ENCODE measurements at places on chromosomes 2 and 18.
A peak's percentile ranks its signal among the peaks of the same experiment; 100 is the strongest.

DNA sequence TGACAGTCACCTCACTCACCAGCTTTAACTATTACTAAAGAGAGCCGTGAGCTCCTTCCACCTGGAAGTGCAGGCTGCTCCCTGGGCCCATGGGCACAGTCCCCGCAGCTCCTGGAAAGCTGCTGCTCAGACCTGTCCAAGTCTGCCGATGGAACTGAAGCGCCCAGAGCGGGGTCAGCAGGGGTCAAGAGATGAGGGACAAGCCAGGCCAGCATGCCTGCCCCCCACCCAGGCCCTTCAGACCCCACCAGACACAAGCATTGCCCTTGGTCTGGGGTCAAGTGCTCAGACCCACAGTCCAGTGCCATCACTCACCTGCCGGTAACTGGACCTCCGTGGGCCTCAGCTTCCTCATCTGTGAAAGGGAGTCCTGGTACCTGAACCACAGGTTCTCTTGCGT, 59.9 kb downstream of the BIN1 start:
- no peak for DNase-seq
- H3K4me1 ChIP-seq: no peaks in the 10 kb centered on the region
- no peak overlapping the region for H3K4me3 ChIP-seq
- H3K27me3 ChIP-seq: no peaks in the 10 kb centered on the region
- no peak overlapping the region for H3K27ac ChIP-seq

GRCh38 chr2:215358312-215358845, 46.5 kb downstream of the ATIC start:
- H3K27ac ChIP-seq: no peak overlapping the region
- no peaks in the 10 kb centered on the region for H3K4me1 ChIP-seq
- no peak for DNase-seq
- no peaks in the 10 kb centered on the region for H3K36me3 ChIP-seq
- no peaks in the 10 kb centered on the region for H3K27me3 ChIP-seq

- no peaks in the 10 kb centered on the region for H3K4me1 ChIP-seq
- no peak overlapping the region for H3K27ac ChIP-seq
- H3K27me3 ChIP-seq: no peaks in the 10 kb centered on the region
- no peaks in the 10 kb centered on the region for H3K36me3 ChIP-seq
Measured at GRCh38 chr18:28132084-28132483, 44.8 kb downstream of the CDH2 start.

GRCh38 chr18:38368886-38369285, 803.3 kb upstream of the CELF4 start:
- H3K36me3 ChIP-seq: no peaks in the 10 kb centered on the region
- H3K27ac ChIP-seq: no peak overlapping the region
- H3K4me3 ChIP-seq: no peak overlapping the region
- no peaks in the 10 kb centered on the region for H3K27me3 ChIP-seq

DNA sequence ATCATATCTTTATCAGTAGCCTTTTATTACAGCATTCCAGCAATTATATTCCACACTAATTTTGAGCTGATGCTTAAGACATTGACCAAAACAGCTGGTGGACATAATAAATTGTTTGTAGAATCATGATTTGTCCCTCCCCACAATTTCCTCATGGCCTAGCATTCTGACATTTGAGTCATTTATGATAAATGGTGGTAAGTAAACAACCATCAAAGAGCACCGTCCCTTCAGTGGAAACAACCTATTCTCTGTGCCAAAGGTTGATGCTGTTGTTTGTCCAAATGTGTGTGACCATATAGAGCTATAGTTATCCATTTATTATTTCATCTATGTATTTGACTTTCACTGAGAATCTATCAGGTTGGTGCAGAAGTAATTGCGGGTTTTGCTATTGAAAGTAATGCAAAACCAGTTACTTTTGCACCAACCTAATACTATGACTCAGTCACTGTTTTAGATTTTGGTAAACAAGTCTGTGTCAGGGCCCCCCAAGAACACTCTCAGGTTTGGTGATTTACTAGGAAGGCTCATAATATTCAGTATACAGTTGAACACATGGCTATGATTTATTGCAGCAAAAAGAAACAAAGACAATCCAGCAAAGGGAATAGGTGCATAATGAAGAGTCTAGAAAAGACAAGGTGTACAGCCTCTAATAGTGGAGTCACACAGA, 608.7 kb upstream of the REG3G start:
- no peak for DNase-seq
- no peaks in the 10 kb centered on the region for H3K4me1 ChIP-seq
- H3K27me3 ChIP-seq: no peaks in the 10 kb centered on the region
- no peak overlapping the region for H3K27ac ChIP-seq

GRCh38 chr2:212494418-212495020, 44.1 kb downstream of the ERBB4 start:
- no peak overlapping the region for H3K27ac ChIP-seq
- no peaks in the 10 kb centered on the region for H3K4me1 ChIP-seq
- H3K27me3 ChIP-seq: no peaks in the 10 kb centered on the region

- H3K27me3 ChIP-seq: no peaks in the 10 kb centered on the region
- no peaks in the 10 kb centered on the region for H3K36me3 ChIP-seq
- no peaks in the 10 kb centered on the region for H3K4me1 ChIP-seq
Measured at GRCh38 chr2:151845481-151845880, 17.3 kb upstream of the ARL5A start.

DNA sequence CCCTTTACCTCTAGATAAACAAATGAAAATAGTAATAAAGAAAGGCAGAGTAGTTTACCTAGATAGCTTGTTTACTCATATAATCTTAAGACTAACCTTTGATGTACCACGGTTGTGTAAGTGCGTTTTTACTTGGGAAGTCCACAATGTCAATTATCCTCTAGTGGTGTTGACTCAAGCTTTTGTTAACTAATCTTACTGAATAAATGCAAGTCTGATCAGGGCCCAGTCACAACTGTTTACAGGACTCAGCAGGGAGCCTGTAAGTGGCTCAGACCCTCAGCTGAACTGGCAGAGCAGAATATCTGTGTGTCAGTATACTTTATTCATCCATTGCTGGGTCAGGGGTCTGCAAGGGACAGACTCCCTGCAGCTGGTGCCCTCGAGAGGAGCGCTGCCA, 98.1 kb upstream of the ACAA2 start:
- no peaks in the 10 kb centered on the region for H3K36me3 ChIP-seq
- H3K4me1 ChIP-seq: no peaks in the 10 kb centered on the region
- no peak overlapping the region for H3K27ac ChIP-seq
- H3K4me3 ChIP-seq: no peak overlapping the region
- no peak for DNase-seq

DNA sequence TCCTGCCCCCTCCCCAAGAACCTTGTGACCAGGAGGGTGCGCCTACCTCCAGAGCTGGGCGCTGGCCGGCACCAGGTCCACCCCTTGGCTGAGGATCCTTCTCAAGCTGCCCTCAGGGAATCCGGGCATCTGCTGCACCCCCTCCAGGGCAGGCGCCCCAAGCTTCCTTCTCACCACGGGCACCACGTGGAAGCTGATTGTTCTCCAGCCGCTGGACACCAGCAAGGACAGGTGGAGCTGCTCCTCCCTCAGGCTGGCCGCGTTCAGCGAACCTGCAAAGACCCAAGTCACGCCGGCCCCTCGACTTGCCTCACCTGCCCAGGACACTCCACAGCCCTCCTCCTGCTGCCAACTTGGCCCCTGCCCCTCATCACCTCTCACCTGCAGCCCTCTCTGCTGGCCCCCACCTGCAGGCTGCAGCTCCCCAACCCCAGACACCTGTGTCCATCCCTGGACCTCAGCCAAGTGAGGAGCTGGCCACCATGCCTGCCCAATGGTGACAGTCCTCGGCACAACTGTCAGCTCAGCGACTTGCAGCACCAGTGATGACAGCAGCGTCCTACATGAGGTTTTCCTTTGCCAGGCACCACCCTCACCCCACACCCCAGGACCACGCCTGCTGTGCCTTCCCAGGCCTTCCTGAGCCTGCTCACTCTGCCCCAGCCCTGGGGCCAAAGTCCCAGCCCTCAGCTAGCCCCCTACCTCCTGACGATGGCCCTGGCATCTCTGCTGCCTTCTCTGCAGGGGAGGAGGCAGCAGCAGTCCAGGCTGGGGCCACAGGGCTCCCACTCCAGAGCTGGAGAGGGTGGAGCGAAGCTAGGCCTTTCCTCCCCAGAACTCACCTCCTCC, 4.2 kb downstream of the MAB21L4 start:
- DNase-seq: no peak
- H3K36me3 ChIP-seq: no peaks in the 10 kb centered on the region
- H3K27ac ChIP-seq: no peak overlapping the region
- H3K4me3 ChIP-seq: no peak overlapping the region

DNA sequence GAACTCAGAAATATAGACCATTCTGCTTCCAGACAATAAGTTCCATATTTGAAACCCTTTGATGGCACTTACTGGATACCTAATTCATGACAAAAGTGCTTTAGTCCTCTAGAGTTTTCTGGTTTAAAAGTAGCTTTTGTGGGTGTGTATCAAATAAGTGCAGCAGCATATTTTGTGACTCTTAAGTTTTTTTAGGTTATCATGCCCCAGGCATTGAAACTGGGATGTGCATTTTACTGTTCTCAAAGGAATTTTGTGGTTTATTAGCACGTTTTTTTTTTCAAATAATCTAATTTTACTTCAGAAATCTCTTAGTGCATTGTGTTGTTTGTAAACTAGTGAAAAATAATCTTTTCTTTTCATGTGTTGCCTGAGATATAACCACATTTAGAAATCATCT, 1.5 kb downstream of the XRCC5 start:
- DNase-seq: no peak
- H3K27ac ChIP-seq: peak overlapping the region; percentile 89
- no peaks in the 10 kb centered on the region for H3K27me3 ChIP-seq
- peaks cover 6% of the 10 kb centered on the region for H3K36me3 ChIP-seq
- peaks cover 22% of the 10 kb centered on the region for H3K4me1 ChIP-seq

DNA sequence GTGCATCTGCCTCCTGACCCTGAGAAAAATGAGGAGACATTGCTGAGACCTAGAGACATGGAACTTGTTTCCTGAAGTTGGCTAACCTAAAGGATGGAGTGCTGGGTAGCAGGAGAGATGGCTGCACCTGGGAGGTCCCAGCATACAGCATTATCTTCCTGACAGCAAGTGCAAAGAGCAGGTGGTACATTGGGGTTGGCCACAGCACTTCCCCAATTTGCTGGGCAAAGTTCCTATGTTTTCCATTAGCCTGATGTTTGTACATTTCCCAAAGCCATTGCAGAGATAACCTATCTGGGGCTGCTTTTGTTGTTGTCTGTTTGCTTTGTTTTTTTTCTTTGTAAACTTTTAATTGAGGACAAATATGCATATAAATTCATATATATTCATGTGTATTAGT, 296.7 kb downstream of the HRH4 start:
- H3K4me3 ChIP-seq: no peak overlapping the region
- no peak for DNase-seq
- no peaks in the 10 kb centered on the region for H3K27me3 ChIP-seq

GRCh38 chr18:58256316-58257080, 212.5 kb downstream of the NEDD4L start:
- DNase-seq: no peak
- no peaks in the 10 kb centered on the region for H3K27me3 ChIP-seq
- H3K4me1 ChIP-seq: no peaks in the 10 kb centered on the region
- no peak overlapping the region for H3K4me3 ChIP-seq

DNA sequence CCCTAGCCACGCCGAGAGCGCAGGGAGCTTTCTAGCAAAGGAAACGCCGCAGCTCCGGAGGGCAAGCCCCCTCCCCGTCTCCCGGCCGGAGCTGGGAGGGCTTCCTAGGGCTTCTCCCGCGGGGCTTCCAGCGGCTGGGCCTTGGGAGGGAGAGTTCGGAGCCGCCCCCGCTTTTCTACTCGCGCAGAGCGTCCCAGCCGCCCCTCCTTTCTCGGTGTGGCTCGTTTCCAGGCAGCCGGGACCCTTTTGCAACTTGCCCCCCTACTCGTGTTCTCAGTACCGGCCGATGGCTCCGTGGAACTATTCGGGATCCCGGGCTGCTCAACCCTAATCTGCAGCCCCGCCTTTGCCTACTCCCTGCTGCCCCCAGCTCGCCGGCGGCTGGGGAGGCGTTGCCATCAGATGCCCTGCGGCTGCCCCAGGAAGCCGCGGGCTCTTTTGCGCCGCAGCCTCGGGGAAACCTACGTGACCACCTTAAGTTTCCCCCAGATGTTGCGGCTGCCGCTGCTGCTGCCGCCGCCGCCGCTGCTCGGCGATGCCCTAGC, 1.5 kb upstream of the NR4A2 start:
- H3K4me3 ChIP-seq: peak overlapping the region; percentile 95
- peak; percentile 77 for DNase-seq
- peaks cover 8% of the 10 kb centered on the region for H3K4me1 ChIP-seq
- H3K27me3 ChIP-seq: peaks cover 3% of the 10 kb centered on the region

GRCh38 chr2:12506846-12507245, 209.9 kb upstream of the TRIB2 start:
- H3K36me3 ChIP-seq: no peaks in the 10 kb centered on the region
- no peak overlapping the region for H3K4me3 ChIP-seq
- no peaks in the 10 kb centered on the region for H3K4me1 ChIP-seq
- no peak overlapping the region for H3K27ac ChIP-seq
- DNase-seq: no peak

- no peak for DNase-seq
- no peaks in the 10 kb centered on the region for H3K4me1 ChIP-seq
- H3K36me3 ChIP-seq: no peaks in the 10 kb centered on the region
- no peaks in the 10 kb centered on the region for H3K27me3 ChIP-seq
- no peak overlapping the region for H3K4me3 ChIP-seq
- peak overlapping the region; percentile 26 for H3K27ac ChIP-seq
Measured at GRCh38 chr2:12636837-12637581, 79.7 kb upstream of the TRIB2 start.

DNA sequence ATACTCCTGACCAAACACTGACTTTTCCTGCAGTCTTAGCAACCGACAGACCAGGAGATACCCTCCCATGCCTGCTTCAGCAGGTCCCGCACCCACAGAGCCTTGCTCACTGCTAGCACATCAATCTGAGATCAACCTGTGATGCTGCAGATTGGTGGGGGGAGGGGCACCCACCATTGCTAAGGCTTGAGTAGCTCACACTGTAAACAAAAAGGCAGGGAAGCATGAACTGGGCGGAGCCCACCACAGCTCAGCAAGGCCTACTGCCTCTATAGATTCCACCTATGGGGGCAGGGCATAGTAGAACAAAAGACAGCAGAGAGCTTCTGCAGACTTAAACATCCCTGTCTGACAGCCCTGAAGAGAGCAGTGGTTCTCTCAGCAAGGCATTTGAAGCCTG, 109.7 kb downstream of the SP100 start:
- no peak overlapping the region for H3K27ac ChIP-seq
- no peak for DNase-seq
- no peaks in the 10 kb centered on the region for H3K27me3 ChIP-seq
- H3K4me1 ChIP-seq: no peaks in the 10 kb centered on the region
- H3K36me3 ChIP-seq: no peaks in the 10 kb centered on the region

DNA sequence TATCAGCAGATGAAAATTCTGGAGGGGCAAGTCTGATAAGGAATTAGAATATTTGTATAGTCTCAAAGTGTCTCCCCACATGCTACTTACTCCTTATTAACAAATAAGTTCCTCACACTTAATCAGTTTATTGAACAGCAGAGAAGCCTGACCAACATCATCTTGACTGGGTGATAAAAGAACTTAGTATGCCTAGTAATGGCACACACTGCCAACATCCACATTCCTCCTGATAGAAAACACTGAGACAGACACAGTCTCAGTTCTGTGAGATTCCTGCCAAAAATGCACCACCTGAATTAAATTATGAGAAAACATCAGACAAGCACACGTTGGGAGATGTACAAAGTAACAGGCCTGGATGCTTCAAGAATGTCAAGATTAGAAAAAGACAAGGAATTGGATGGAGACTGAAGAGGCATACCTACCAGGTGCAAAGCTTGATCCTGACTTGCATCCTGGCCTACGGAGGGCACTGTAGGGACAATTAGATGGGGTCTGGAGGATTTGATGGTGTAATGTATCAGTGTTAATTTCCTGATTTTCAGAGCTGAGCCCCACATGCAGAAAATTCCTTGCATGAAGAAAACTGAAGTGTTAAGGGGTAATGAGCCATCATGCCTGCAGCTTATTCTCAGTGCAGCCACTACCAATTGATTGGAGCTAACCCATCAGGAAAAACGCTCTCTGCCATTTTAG, 200.4 kb upstream of the SH3BP4 start:
- DNase-seq: no peak
- peaks cover 3% of the 10 kb centered on the region for H3K27me3 ChIP-seq
- no peak overlapping the region for H3K27ac ChIP-seq
- H3K4me1 ChIP-seq: no peaks in the 10 kb centered on the region
- H3K36me3 ChIP-seq: no peaks in the 10 kb centered on the region
